ENCODE measurements at places on chromosomes 16 and 17.

DNA sequence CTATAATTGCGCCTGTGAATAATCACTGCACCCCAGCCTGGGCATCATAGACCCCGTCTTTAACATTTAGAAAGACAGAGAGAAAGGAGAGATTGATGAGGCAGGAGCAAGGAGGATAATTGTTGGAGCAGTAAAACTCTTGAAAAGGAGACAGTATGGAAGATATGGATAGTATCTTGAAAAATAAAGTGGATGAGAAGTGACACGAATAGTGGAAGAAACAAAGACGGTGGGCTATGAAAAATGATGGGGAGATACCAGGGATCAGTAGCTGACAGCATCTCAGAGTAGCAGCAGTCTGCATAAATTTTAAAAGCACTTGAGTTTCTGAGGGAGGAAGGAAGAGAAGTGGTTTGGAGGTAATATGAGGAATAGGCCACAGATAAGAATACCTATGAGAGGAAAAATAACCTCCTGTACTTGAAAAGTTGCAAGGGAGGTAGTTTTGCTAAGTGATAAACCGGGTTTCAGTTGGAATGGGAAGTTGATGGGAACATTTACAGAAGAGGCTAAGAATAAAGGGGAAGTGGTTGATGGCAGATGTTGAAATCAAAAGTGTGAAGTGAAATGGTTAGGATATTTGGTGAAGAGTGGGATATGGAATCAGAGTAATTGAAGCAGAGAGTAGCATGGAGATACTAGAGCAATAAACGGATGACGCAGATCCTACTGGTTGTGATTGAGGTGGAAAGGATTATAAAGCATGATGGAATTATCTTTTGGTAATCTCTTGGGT is 1.8 kb upstream of the PPM1D start:
- DNase-seq, result peak; percentile 4

GRCh38 chr16:86193528-86194193 is 294.7 kb downstream of the IRF8 start:
- no peak for DNase-seq

GRCh38 chr17:71395901-71396300 is 724.9 kb upstream of the SOX9 start:
- no peak for DNase-seq

- DNase-seq, result no peak
These were observed 47.7 kb upstream of the DOC2B start for GRCh38 chr17:228951-229708.

DNA sequence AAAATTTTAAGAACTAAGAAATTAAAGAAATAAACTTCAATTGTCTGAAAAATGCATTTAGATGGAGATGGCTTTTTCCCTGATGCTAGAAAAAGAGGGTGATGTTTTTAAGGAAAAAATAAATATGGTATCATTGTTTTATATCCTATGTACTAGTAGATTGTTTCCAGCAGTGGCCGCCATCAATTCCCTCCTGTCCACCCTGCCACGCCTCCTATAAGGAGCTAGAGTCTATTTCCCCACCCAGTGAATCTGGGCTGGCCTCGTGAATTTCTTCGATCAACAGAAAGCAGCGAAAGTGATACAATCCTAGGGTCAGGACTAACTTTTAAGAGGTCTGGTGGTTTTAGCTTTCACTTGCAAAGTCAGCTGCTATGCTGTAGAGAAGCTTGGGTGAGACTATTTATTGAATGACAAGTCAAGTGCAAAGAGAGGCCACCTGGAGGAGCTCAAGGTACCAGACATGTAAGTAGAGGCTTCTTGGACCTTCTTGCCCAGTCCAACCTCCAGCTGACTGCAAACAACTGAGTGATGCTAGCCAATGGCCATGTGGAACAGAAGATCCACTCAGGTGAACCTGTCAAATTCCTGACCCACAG is 80.9 kb upstream of the MTMR4 start:
- no peak for DNase-seq

- DNase-seq, result no peak
These were observed 25.4 kb downstream of the DNAJA2 start for GRCh38 chr16:46947900-46948547.

- DNase-seq, result peak; percentile 45
These were observed 12.5 kb upstream of the RHBDL3 start for GRCh38 chr17:32253117-32253611.

DNA sequence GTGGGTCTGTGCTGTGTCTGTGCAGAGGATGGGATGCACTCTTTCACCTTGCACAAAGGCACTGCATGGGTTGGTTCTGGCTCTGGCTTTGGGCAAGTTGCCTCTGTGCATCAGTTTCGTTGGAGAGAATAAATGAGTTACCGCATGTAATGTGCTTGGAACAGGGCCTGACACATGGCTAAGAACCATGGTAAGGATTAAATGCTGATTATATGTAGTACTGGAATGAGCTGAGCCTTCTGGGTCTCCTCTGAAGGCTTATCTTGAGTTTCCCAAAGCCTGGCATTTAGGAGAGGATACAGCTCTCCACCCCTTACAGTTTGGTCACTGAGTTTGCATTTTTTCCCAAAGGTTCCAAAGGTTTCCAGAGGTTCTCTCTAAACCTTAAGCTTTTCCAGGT is 69.1 kb downstream of the KSR1 start:
- no peak for DNase-seq

GRCh38 chr17:45984368-45984767 is 14.7 kb upstream of the STH start:
- no peak for DNase-seq

DNA sequence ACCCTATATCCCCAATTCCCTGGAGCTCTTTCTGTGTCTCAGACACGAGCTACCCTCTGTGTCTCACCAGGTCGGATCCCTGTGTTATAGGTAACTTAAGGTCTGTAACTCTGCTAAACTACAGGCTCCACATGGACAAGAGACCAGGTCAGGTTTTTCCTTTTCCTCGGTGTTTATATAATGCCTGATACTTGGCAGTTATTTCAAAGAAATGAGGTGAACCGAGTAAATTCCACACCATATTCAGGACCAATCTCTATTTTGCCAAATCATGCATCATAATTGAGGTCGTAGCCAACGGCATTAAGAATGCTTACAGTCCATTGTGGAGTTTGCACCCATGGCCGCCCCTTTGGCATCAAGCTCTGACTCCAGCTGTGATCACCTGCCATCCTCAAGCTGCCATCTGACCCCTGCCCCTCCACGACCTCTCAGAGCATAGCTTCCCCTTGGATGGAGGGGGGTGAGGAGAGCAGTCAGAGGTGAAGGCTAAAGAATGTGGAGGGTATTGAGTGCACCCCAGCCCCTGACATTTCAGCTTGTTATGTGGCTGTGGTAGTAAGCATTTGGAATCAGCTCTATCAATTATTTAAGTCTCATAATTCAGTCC is 434.7 kb upstream of the RBFOX1 start:
- no peak for DNase-seq

- DNase-seq, result peak; percentile 40
These were observed 23.3 kb downstream of the TMEM100 start for GRCh38 chr17:55699181-55699860.

GRCh38 chr17:7383742-7384488 is 3.0 kb downstream of the TNK1 start:
- peak; percentile 78 for DNase-seq

GRCh38 chr16:55570159-55570558 is 3.7 kb downstream of the CAPNS2 start:
- DNase-seq, result no peak

- no peak for DNase-seq
These were observed 23.8 kb downstream of the TOM1L1 start for GRCh38 chr17:54924405-54924804.

GRCh38 chr17:2721603-2722002 is 10.0 kb upstream of the CLUH start:
- no peak for DNase-seq
